GM12865 (cell line): ENCODE measurements at places on chromosomes 2 and 18.

DNA sequence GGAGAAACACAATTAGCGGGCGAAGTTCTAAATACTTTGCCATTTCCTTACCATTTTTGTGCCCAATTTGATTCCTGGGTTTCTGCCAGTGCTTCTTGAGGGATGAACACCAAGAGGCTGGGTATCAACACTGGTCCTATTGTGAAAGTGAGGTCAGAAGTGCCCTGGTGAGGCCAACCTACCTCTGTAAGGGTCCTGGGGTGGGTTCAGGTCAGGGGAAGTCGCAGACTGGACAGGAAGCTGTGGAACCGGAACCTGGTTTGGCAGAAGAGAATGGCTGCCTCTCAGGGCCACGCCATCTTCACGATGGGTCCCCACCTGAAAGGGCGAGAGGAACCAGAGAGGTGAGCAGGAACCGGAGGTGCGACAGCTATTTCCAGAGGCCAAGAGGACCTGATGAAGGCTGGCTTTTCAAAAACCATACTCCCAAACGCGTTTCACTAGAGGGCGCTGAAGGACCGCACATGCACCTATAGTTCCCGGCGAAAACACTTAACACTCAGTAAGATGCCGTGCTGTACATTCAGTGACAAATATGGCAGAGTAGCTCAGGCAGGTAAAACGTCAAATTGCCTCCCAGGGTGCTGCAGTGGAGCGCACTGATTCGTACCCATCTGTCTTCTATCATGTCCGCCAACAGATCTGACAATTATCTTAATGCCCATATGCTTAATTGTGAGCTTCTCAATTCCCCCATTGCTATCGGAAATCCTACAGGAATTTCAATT lies 275.3 kb upstream of the CCDC68 start:
- DNase-seq: peak; percentile 92

DNA sequence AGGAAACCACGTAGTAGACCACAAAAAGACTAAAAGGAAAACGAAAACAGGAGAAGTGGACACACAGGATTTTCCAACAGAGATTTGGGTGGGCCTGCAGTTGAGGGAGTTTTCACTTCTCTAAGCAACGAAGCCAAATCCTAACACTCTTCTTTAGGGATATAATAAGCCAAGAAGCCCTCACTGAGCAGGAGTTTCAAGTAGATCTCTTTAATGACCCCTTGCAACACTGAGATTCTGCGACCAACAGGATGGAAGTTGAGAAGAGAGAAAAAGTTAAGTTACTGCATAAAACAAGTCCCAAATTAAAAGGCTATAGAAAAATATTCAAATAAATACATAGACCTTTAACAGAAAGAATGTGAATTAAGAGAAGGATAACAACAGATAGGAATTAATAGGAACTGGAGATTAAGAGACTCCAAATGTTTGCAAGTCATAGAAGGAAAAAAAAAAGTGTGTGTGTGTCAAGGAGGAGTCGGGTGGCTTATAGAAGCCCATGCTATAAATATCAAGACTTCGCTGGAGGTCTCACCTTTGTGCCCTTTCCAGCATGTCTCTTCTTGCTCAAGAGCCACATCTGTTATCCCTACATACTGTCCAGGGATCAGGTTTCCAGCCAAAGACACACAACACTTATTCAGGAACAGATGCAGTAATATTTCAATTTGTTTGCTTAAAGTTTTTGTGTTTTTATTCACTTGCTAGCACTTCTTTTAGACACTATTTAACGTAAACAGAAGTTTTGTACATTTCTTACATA lies 69.4 kb upstream of the ARHGAP28 start:
- DNase-seq: no peak

DNA sequence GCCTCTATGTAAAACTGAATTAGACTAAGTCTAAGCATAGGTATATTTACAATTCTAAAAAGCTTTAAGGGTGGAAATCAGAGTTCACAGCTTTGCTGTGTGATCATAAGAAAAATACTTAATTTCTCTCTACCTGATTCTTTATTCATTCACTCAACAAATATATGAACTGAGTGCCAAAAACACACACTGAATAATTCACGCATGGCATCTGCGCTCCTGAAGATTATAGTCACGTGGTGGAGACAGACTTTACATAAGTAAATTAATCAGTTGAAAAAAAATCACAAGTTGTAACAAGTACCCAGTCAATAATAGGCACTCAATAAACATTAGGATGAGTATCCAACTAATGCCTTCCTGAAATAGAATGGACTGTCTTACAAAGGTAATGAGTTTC lies 351.6 kb downstream of the METTL4 start:
- no peak for DNase-seq

DNA sequence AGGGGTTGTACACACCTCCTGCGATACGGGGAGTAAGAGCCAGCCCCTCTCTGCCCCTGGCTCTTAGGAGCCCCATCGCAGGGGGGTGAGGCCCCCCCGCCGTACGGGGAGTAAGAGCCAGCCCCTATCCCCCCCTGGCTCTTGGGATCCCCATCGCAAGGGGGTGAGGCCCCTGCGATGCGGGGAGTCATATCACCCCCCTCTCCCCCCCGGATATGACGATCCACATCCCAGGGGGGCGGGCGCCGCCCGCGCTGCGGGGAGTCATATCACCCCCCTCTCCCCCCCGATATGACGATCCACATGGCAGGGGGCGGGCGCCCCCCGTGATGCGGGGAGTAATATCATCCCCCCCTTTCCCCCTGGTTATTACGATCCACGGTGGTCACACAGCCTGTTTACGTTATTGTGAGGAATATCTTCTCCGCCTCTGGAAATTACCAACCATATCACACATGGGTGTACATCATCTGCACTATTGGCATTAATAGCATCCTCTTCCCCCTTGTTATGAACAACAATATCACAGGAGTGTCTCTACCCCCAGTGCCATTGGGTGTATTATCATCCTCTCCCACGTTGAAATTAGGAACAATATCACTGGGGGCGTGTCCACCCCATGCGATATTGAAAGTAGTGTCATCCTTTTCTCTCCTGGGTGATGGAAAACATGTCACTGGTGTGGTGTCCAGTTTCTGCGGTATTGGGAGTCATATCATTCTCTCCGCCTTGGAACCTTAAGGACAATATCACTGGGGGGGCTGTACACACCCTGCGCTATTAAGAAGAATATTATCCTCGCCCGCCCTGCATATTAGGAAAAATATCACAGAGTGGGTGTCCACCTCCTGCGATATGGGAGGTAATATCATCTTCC lies 24.7 kb upstream of the NAGK start:
- DNase-seq: no peak

DNA sequence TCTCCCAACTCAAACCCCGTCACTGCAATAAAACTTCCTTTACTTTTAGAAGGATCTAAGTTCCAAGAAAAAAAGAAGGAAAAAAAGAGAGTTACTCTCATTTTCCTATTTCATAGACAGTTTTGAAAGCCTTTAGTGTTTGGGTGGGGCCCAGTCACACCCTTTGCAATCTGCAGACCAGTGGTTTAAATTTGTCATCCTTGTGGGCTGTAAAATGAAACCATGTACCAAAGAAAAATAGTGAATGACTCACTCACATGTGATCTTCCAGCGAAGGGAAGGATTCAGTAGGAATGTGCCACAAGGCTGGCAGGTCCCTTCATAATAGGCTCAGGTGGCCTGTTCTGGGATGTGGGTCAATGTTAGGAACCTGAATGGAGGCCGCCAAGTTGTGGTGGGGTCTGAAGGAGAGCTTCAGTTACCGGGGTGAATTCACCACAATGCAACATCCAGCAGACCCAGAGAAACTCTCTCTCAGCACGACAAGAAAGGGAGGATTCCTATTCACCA lies 28.3 kb downstream of the ANXA4 start:
- DNase-seq: peak; percentile 29

DNA sequence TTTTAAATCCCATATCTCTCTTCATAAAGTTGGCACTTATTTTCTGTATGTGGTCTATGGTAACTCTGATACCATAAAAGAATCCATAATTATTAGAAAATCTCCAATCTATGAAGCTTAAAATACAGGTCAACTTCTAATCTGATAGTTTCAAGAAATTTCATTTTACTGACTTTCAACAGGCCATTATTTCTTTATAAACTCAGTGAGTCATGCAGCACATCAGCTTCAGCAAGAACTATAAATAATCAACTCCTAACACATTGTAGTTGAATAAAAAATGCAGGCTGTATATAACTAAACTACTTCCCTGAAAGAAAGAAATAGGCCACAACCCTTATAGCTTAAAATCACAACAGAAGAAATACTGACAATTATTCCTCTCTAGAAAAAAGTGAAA lies 204.3 kb upstream of the CCDC150 start:
- no peak for DNase-seq

DNA sequence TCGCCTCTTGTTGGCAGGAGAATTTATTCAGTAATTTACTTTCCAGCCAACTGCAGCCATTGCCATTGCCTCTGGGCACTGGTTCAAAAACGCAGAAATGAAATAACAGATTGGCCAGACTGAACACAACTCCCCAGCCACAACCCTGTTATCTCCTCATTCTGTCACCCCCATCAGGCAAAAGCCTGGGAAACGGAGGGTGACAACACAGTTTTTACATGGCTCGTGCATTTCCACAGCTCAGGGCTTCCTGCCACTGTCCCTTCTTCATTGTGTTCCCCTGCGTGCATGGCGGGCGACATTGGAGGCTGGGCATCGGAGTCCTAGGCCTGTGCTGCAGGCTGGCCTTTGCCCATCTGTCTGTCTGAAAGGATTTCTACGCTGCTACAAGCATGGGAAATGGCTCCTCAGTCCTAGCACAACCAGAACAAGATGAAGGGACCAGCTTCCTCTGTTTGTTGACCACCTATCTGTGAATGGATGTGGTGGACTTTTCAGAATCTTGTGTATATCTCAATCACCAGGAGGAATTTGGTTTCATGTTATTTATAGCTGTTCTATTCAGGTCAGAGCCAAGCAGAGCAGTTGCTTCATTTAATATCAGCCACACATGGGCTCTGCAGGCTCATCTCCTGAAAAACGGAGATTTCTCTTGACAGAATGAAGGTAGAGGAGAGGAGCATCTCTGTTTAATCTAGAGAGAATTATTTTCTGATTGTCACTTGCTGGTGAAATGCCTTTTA lies 107.0 kb downstream of the MGAT5 start:
- no peak for DNase-seq

GRCh38 chr2:65731476-65731875 lies 299.1 kb upstream of the SPRED2 start:
- DNase-seq: no peak

- peak; percentile 70 for DNase-seq
Observed at GRCh38 chr2:211745295-211746097, 793.1 kb downstream of the ERBB4 start.

DNA sequence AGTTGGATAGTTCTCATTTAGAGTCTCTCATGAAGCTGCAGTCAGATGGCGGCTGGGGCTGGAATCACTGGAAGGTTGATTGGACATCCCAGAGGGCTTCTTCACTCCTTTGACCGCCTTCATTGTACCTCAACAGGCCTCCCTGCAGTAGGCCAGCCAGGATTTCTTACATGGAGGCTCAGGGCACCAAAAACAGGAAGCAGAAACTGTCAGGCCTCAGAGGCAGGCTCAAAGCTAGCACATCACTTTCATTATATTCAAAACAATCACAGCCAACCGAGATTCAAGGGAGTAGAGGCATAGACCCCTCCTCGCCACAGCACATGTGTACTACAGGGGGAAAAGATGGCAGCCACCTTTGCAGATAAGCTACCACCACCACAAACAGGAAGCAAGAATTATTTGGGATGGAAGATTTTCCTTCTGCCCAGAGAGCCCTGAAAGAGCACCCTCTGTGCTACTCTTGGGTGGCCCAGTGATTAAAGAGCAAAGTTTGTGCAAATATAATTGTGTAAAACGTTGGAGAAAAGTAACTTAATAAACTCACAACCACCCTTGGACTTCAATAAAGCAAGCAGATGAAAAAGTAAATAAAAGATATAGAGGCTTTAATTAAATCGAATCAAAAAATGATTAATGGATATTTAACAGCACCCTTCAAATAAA lies 155.3 kb downstream of the GFPT1 start:
- peak; percentile 8 for DNase-seq

GRCh38 chr2:14330884-14331283 lies 301.6 kb upstream of the LRATD1 start:
- DNase-seq: no peak

GRCh38 chr18:58584200-58585127 lies 44.4 kb downstream of the ALPK2 start:
- no peak for DNase-seq

GRCh38 chr2:29233428-29233827 lies 118.2 kb downstream of the CLIP4 start:
- no peak for DNase-seq

DNA sequence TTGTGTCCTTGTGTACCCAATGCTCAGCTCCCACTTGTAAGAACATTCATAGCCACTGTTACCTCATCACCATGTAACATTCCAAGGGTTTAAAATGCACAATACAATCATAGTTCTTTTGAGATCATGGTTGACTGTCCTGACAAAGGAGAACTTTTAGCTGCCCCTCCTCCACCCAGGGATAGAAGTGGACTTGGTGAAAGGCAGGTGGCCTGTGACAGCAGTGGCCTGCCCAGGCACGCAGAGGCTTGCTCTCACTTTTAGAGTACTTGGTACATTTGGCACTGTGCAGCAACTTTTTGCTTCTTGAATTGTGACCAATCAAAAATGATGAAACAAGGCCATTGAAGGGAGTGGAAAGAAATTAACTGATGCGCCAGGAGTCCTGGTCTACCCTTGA lies 108.7 kb downstream of the ANKRD44 start:
- peak; percentile 38 for DNase-seq

GRCh38 chr2:198137733-198138132 lies 333.3 kb downstream of the PLCL1 start:
- no peak for DNase-seq

DNA sequence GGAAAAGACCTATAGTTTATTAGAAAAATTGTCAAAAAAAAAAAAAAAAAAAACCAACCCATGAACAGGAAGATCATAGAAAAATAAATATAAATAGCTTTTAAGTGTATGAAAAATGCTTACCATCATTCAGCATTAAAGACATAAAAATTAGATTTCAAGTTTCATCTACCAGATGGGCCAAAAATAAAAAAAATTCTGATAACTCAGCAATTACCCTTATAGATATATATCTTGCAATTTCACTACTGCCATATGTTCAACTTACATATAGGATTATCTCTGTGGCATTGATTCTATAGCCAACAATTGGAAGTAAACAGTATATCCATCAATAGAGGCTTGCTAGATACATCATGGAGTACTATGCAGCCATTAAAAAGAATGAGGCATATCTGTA lies 126.6 kb upstream of the SMAD2 start:
- DNase-seq: no peak

GRCh38 chr2:215455958-215456357 lies 20.1 kb upstream of the FN1 start:
- DNase-seq: no peak

- peak; percentile 32 for DNase-seq
Observed at GRCh38 chr18:79355433-79356335, 40.0 kb upstream of the NFATC1 start.

DNA sequence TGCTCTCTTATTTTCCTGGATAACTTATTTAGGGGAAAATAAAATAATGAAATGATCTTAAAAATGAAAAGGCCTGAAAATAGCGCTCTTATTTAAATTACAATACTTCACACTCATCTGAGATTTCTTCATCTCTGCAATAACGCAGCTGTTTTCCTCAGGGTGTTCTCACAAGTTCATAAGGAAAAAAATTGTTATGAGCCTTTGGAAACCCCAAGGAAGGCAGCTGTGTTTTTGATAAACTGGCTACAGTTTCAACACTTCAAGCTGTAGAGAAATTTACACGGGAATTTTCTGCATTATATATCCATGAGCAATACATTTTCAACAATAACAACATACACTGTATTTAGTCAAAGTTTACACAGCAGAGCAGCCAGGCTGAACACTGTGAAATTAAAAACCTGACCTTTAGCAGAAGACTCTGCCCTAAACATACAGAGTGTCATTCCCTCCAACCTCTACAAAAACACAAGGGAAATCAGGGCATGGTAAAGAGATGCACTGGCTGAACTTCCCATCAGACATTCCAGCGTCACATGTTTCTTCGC lies 959.6 kb downstream of the SLC4A3 start:
- DNase-seq: no peak
